Right lung (tissue), 10 donors: ENCODE measurements at places on chromosomes 4 and X. TPM values are rescaled to one million over a fixed set of nuclear protein-coding genes. Genes with fewer than 3 reads are reported as not detected.

KLHL13 gene
- polyA plus RNA-seq, result 3.6 TPM

HTT gene
- 27.9 TPM for polyA plus RNA-seq

MAGEA2B gene
- not detected for polyA plus RNA-seq

GABRA4 gene
- polyA plus RNA-seq, result not detected

SSX2B gene
- not detected for polyA plus RNA-seq

MAGEB18 gene
- not detected for polyA plus RNA-seq

LONRF3 gene
- polyA plus RNA-seq, result 3.7 TPM

OPN1MW3 gene
- not detected for polyA plus RNA-seq

TMPRSS11D gene
- polyA plus RNA-seq, result 0.06 TPM

ESX1 gene
- polyA plus RNA-seq, result not detected

CXCL11 gene
- not detected for polyA plus RNA-seq

CORIN gene
- polyA plus RNA-seq, result 2.9 TPM

CSAG2 gene
- not detected for polyA plus RNA-seq

GAGE1 gene
- not detected for polyA plus RNA-seq

PKD2 gene
- polyA plus RNA-seq, result 45.5 TPM

UGT2B11 gene
- polyA plus RNA-seq, result 0.10 TPM

BEX5 gene
- 3.1 TPM for polyA plus RNA-seq

SSR4 gene
- polyA plus RNA-seq, result 153 TPM

MAGEA1 gene
- not detected for polyA plus RNA-seq

STATH gene
- not detected for polyA plus RNA-seq

ZNF280C gene
- 10.2 TPM for polyA plus RNA-seq

SAGE1 gene
- not detected for polyA plus RNA-seq

FGF2 gene
- polyA plus RNA-seq, result 6.0 TPM

PLP1 gene
- polyA plus RNA-seq, result 21.0 TPM

SCOC gene
- polyA plus RNA-seq, result 86.4 TPM

ADGRG2 gene
- polyA plus RNA-seq, result 1.7 TPM

MAGEA11 gene
- not detected for polyA plus RNA-seq

SCLT1 gene
- polyA plus RNA-seq, result 20.3 TPM

FAM149A gene
- 25.9 TPM for polyA plus RNA-seq

PNCK gene
- polyA plus RNA-seq, result 0.54 TPM

DUSP9 gene
- 0.69 TPM for polyA plus RNA-seq

KLB gene
- 0.31 TPM for polyA plus RNA-seq

AMOT gene
- 23.8 TPM for polyA plus RNA-seq

AMBN gene
- not detected for polyA plus RNA-seq

EFHC2 gene
- polyA plus RNA-seq, result 5.9 TPM

KIAA1210 gene
- polyA plus RNA-seq, result 1.2 TPM

MED28 gene
- 56.8 TPM for polyA plus RNA-seq

IBSP gene
- 0.30 TPM for polyA plus RNA-seq

GPR143 gene
- 5.9 TPM for polyA plus RNA-seq

SLC9A6 gene
- polyA plus RNA-seq, result 24.8 TPM

DCTD gene
- polyA plus RNA-seq, result 110 TPM

GPR34 gene
- 6.3 TPM for polyA plus RNA-seq

C4orf46 gene
- 17.6 TPM for polyA plus RNA-seq

TBC1D1 gene
- 61.0 TPM for polyA plus RNA-seq
